ENCODE measurements at places on chromosomes 6 and 20. TPM values are rescaled to one million over a fixed set of nuclear protein-coding genes. Genes with fewer than 3 reads are reported as not detected.

MYB gene
- 2.9 TPM for polyA plus RNA-seq

VWA7 gene
- 5.3 TPM for polyA plus RNA-seq

PLAGL2 gene
- polyA plus RNA-seq: 2.5 TPM

ENPP5 gene
- polyA plus RNA-seq: 1.2 TPM

BHLHE23 gene
- polyA plus RNA-seq: not detected

PROCR gene
- polyA plus RNA-seq: 0.30 TPM

TRIM38 gene
- not detected for polyA plus RNA-seq

ELOVL2 gene
- 5.4 TPM for polyA plus RNA-seq

BMP5 gene
- polyA plus RNA-seq: 0.14 TPM

SLC35D3 gene
- polyA plus RNA-seq: not detected

TAAR9 gene
- not detected for polyA plus RNA-seq

ADGRF1 gene
- not detected for polyA plus RNA-seq

CCN5 gene
- polyA plus RNA-seq: not detected

FAXC gene
- polyA plus RNA-seq: 130 TPM

NANP gene
- polyA plus RNA-seq: 2.8 TPM

TRIM40 gene
- polyA plus RNA-seq: not detected

CD83 gene
- polyA plus RNA-seq: 15.8 TPM

CDK5RAP1 gene
- 52.5 TPM for polyA plus RNA-seq

FOXA2 gene
- not detected for polyA plus RNA-seq

OGFR gene
- 15.6 TPM for polyA plus RNA-seq

IRF4 gene
- not detected for polyA plus RNA-seq

CDSN gene
- polyA plus RNA-seq: not detected

TTK gene
- 1.5 TPM for polyA plus RNA-seq

GATA5 gene
- not detected for polyA plus RNA-seq

DUSP22 gene
- polyA plus RNA-seq: 31.8 TPM

LY6G5C gene
- polyA plus RNA-seq: 13.4 TPM

BPIFB1 gene
- polyA plus RNA-seq: not detected

MOG gene
- polyA plus RNA-seq: not detected

C20orf144 gene
- not detected for polyA plus RNA-seq

SLC13A3 gene
- 8.3 TPM for polyA plus RNA-seq

ECT2L gene
- polyA plus RNA-seq: not detected

ABHD16B gene
- polyA plus RNA-seq: not detected

IGF2R gene
- polyA plus RNA-seq: 15.0 TPM

PNPLA1 gene
- polyA plus RNA-seq: 0.26 TPM

PPP1R10 gene
- 18.8 TPM for polyA plus RNA-seq

CPXM1 gene
- polyA plus RNA-seq: 42.1 TPM

PDE7B gene
- polyA plus RNA-seq: 5.9 TPM

RIPPLY2 gene
- 5.0 TPM for polyA plus RNA-seq

RIN2 gene
- 24.4 TPM for polyA plus RNA-seq

LAMP5 gene
- polyA plus RNA-seq: 0.32 TPM

CCN2 gene
- 2.3 TPM for polyA plus RNA-seq

PPP1R16B gene
- polyA plus RNA-seq: 1.9 TPM

TSPO2 gene
- not detected for polyA plus RNA-seq

C6orf52 gene
- polyA plus RNA-seq: 5.7 TPM

SMAP1 gene
- polyA plus RNA-seq: 43.7 TPM

GINS1 gene
- polyA plus RNA-seq: 4.5 TPM

TMEM30A gene
- polyA plus RNA-seq: 110 TPM

ULBP1 gene
- polyA plus RNA-seq: 0.38 TPM

OR2H2 gene
- not detected for polyA plus RNA-seq

FGD2 gene
- polyA plus RNA-seq: not detected

ZC2HC1B gene
- polyA plus RNA-seq: 0.34 TPM

NELFE gene
- polyA plus RNA-seq: 117 TPM
